ENCODE measurements at places on chromosomes 6 and 20.

GRCh38 chr6:43876602-43877001 is 106.6 kb downstream of the VEGFA start:
- DNase-seq, result no peak

GRCh38 chr6:17490724-17491123 is 97.3 kb downstream of the CAP2 start:
- no peak for DNase-seq

- DNase-seq, result no peak
Observed at GRCh38 chr6:136783495-136784270, 8.6 kb downstream of the MAP3K5 start.

DNA sequence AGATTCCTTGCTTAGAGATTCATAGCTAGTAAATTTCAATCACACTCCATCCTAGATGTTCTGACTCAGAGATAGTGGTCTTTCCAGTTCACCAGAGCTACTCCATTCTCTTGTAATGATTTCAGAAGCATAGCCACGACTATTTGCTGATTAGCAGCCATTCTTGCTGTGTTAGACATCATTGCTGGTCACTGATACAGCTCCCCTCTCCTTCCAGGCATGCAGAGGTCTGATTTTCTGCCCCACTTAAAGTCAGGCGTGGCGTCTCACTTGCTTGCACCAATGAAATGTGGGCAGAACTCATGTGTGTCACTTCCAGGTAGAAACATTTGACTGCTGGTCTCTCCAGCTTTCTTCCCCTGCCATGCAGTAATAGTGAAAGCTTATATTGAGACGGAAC is 168.9 kb upstream of the JARID2 start:
- no peak for DNase-seq

DNA sequence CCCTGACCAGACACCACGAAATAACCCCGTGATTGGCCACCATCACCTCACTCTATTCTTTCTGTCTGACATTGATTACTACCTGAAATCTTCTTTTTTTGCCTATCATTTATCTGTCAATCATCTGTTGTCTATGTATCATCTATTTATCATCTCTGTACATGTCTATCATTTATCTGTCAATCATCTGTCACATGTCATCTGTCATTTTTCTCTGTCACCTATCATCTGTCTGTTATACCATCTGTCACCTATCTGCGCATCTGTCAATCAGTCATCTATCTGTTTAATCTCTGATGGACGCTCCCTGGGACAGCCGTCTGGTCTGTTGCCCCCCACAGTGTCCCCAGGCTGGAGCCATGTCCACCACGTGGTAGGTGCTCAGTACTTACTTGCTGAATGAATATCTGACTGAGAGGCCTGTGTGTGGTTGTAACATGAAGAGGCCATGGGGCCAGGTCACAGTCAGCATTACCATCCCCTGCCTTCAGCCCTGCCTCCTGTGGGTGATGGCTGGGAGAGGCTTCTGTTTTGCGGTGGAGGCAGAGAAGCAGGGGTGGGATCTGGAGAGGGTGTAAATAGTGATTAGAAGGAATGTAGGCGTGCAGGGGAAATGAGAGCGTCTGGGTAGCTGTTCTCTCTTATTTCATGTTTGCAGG is 302.7 kb downstream of the QKI start:
- DNase-seq, result no peak

DNA sequence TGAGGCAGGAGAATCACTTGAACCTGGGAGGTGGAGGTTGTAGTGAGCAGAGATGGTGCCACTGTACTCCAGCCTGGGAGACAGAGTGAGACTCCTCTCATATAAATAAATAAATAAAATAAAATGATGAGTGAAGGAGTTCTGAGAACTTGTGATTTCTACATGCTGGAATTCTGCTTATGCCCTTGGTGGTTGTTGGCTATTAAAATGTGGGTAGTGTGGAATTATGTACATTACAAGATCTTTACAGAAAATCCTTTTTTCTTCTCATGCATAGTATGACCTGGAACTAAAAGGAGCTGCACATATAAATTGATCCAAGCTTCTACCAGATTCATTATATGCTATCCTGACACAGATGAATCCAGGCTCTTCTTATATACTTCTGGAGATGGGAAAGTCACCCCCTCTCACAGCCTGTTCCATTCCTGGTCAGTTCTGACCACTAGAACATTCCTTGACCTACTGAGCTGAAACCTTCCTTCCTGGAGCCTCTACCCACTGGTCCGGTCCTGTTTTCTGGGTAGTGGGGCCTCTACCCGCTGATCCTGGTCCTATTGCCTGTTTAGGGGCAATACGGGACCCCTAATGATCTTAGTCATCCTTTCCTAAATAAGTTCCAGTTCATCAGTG is 37.7 kb upstream of the TAF8 start:
- no peak for DNase-seq

- DNase-seq, result peak; percentile 67
Observed at GRCh38 chr6:21341910-21342309, 251.6 kb upstream of the SOX4 start.

DNA sequence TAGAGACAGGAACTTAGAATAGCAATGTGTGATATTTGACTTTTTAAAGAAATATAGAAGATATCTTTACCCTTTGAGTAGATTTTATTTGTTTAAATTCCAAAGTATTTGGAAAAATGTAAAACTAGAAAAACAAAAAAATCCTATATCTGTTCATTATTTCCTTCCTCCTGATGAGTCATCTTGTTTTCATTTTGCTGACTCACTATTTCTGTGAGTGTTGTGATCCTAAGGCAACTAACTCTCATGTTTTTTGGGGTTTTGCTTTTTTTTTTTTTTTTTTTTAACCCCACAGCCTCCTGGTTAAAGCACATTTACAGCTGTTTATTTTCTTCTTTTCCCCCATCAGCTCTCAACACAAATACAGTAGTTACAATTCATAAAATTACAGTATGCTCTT is 37.8 kb upstream of the THEMIS start:
- no peak for DNase-seq

DNA sequence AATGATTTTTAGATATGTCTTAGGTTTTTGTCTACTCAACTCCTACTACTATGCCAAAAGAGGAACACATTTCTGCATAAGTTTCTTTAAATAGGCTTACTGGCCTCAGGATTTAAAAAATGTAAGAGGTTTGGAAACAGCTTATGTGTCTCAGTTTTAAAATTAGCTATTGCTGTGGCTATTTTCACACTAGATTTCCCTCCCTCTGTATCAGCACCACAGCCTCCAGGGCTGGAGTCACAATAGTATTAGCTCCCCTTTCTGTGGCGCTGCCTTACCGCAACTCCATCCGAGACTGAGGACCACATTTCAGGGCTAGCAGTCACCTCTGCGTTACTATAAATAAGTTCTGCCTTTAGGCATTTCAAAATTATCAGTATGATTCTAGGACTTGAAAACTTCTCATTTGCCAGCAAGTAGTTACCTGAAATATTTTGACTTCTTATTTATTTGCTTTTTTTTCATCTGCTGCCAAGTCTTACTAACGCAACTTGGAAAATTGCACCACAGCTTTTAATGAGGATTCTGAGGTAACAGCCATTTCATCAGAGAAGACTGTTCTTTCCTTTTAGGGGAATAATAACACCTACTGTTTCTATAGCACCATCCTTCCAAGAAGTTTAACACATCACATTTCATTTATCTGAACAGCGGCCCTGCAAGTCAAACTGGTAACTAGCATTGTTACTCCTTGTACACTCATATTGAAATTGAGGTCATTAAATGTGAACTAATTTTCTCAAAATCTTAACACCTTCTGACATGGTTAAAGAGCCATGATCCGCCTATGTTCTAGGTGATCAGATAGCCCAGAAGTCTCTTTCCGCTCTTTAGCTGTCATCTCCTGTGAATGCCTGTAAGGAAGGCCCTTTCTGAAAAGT is 105.9 kb downstream of the GJA10 start:
- DNase-seq, result no peak

DNA sequence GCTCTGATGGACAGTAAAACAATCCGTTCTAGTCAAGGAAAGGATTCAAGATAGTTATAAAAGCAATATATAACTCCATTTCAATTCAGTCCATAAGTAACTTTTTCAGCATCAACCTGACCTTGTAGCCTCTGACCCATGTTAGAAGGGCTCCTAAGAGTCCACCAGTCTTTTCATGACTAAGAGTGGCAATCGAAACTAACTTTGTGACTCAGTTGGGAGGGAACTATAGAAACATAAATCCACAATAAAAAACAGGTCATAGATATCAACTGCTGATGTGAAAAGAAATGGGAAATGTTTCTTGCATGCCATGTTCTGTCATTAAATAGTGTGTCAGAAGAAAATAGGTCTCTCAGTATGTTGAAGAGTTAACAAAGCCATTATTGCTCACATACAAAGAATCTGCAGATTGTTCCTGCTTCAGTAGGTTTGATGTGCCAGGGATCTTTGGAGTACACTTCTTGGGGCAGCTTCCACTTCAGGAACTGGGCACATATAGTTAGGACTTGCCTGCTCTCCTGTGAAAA is 16.2 kb upstream of the RBL1 start:
- DNase-seq, result no peak

DNA sequence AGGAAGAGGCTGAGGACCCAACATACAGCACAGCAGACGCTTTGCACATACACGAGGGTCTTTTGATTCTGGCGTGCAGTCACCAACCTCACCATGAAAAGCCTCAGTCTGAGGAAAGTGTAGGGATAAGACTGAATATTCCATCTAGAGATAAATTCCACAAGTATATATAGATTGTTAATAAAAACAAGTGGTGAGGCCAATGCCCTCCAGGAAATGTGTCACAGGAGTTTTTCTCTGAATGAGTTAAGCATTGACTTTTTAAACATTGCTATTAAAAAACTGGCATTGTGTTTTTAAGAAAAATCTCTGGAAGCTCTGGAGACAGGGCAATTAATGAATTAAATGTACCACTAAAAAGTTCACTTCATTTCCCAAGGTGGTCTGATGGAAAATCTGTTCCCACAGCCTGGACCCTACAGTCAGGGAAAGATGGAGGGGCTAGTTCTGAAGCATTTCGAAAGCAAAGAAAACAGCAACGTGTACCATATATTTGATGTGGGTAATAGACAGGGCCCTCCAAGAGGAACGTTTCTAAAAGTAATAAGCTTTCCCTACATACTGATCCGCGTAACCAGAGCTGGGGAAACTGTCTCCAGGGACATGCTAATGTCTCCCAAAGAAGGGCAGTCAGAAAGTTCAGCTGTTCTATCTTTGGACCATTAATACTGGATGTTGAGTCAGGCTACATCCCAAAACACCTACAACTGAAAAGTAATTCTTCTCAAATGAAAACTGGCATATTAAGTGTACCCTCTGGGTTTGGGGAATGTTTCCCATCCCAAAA is 301.1 kb downstream of the FOXC1 start:
- no peak for DNase-seq

GRCh38 chr6:167826230-167826895 is 348 bp upstream of the AFDN start:
- DNase-seq, result no peak

DNA sequence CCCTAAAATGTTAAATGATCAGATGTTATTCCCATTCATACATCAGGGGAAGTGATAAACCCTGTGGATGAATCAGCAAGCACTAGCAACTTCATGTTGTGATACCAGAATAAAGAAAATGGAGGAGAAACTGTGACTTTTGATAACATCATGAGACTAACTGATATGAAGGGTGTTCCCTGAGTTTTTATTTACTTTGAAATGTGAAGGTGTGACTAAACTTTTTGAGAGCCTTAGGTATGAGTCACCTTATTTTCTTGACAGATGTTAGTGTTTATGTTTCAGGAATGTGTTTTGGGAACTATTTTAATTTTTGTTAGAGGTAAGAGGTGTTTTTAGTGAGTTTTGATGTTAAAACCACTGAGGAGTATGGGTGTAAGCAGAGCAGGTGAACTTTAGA is 4.4 kb downstream of the PARD6B start:
- no peak for DNase-seq

- peak; percentile 49 for DNase-seq
Observed at GRCh38 chr6:5025911-5026819, 22.3 kb upstream of the RPP40 start.

GRCh38 chr6:50925981-50926380 is 107.3 kb downstream of the TFAP2B start:
- no peak for DNase-seq

GRCh38 chr6:2971420-2972218 is at the start of gene SERPINB6:
Gene SERPINB6 (minus strand): TSS chr6:2971567. CDS start chr6:2959332, 12,235 bp downstream.
- no peak for DNase-seq

DNA sequence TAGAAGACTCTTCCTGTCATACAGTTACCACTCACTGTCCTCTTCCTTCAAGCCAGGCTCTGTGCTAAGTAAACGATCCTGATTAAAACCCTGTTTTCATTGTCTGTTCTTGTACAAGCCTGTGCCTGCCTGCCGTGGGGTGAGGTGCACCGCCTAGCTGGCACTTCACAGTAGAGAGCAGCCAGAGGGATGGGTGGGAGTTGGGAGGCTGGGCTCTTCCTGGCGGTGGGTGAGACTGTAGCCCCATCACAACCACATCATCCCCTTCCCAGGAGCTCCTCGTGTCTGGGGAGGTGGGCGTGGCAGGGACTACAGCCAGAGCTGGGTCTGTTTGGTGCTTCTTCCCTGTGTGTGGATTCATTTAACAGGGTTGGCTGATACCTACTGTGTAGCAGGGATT is 382.0 kb downstream of the TAF4 start:
- peak; percentile 62 for DNase-seq

DNA sequence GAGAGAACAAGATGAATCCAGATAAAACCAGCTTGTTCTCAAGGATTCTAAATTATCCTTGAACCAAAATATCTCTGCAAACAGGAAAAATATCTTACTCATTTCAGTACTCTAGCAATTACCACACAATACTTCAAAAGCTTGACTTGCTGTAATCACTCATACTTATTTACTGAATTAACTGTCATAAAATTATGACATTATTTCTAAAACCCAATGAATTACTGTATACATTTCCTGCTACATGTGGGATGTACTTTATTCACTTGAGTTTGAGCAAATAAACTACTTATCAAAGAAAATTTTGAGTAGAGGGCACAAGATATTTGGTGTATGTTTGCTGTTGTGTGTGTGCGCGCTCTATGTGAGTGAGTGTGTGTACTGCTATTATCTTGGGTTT is 9.7 kb downstream of the EIF2S2 start:
- DNase-seq, result no peak

DNA sequence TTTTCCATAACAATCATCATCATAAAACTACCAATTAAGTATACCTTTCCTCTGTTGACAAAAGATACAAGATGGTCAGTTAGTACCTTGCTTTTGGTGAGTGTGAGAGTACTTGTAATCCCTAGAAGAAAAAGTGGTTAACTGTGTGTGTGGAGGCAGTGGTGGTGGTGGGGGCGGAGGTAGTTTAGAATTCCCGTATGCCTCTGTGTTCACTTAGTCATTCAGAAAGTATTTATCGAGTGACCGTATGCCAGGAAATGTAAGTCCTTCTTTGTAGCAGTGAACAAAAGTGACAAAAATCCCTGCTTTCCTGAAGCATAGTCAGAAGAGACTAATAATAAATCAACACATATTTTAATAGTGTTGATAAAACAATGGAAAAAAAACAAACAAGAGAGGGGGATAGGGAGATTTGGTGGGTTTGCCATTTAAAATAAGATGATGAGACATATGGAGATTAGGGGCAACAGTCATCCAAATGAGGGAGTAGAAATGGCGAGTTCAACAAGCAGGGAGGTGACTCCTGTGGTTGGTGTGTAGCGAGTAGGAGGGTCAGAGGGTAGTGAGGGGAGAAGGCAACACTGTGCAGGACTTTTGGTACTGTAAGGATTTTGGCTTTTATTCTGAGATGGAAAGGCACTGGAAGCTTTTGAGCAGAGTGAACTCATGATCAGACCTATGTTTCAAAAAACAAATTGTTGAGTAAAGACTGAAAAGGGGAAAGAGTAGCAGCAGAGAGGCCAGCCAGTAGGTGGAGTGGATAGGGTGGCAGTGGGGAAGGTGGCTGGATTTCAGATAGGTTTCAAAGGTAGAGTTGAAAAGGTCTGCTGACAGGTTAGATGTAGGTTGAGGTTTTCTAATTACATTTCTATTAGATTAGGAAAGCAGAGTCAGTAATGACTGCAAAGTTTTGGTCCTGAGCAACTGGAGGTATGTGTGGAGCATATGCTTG is 40.3 kb upstream of the SIM1 start:
- DNase-seq, result no peak

Measured in DMS79 (cell line).